ENCODE measurements at places on chromosomes 7 and 10. TPM values are rescaled to one million over a fixed set of nuclear protein-coding genes. Genes with fewer than 3 reads are reported as not detected.

DNA sequence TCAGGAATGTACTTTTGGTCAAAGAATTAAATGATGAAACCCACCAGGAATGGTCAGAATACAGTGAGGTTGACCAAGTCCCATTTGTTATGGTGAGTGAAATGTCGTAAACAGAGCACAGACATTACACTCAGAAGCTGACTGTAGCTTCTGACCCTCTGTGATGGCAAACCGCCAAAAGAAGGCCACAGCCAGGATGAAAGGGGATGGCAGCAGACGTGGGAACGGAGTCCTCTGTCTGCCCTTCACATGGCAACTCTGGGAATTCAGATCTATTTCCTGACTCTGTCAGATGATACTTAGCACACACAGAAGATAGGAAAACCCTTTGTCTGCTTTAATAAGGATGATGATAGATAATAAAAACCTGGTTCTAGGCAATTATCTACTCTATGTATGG lies 757.1 kb downstream of the SORCS3 start:
- no peak for DNase-seq

DNA sequence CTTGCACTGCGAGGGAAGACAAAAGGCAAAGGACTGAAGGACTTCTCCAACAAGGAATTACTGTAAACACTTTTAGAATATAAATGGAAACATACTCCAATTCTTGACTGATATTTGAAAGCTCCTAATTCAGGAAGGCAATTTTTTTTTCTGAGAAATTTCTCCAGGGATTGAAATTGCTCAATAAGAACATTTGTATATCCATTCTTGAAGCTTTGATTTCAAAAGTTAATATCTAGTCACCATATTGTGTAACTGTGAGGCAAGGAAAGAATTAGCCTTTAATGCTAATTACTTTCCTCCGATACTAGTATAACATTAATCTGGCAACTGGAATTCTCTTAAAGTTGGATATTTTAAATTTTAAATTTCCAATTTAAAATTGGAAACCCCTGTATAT lies 188.4 kb upstream of the COL1A2 start:
- no peak for DNase-seq

- DNase-seq: no peak
These were observed 2.0 kb downstream of the ANKRD2 start for GRCh38 chr10:97574374-97575126.

DNA sequence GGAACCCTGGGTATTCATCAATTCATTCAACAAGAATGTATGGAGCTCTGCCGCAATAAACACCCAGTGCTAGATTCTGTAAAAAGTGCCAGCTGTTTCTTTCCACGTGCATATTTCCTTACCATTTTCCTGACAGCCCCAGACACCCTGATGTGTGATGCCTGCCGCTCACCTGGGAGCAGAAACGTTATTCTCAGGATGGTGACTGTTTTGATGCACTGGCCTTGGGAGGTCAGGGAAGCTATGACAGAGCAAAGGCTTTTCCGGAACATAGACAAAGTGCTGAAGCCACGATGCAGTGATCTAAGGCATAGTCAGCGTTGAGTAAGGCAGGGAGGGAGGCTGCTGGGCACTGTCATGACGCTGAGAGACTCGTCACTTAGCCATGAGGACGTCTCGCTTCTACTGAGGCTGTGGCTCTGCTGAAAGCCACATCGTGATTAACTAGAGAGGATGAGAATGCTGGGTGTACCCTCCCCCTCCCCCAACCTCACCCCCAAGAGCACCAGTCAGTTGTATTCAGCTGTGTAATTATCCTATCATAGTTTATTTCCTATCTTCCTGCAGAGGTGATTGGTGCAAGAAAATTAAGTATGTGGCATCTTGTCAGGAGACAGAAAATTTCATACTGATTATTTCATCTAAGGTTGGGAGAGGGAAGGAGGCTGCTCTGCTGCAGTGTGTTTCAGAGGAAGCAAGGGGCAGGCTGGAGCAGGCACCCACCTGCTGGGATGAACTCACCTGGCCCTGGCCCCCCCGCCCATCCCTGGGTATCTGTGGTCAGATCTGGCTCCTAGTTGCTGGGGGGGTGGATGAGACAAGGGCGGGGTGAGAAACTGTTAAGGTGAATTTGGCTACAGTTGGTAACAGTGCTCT lies 48.8 kb upstream of the SMNDC1 start:
- peak; percentile 37 for DNase-seq

GRCh38 chr7:130941322-130942210 lies 207.6 kb upstream of the KLF14 start:
- DNase-seq: no peak

DNA sequence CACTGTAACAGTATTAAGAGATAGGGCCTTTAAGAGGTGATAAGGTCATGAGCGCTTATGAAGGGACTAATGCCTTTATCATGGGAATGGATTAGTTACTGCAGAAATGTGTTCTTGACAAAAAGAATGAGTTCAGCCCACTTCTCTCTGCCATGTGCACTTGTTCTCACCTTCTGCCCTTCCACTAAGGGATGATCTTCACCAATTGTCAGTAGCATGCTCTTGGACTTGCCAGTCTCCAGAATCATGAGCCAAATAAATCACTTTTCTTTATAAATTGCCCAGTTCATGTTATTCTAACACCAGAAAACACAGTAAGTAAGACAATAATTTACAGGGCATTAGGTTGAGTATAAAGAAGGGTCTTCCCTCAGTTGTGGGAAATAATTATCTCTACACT lies 189.1 kb downstream of the CRPPA start:
- DNase-seq: no peak

- DNase-seq: no peak
These were observed 94.1 kb downstream of the PFKFB3 start for GRCh38 chr10:6296828-6297251.

DNA sequence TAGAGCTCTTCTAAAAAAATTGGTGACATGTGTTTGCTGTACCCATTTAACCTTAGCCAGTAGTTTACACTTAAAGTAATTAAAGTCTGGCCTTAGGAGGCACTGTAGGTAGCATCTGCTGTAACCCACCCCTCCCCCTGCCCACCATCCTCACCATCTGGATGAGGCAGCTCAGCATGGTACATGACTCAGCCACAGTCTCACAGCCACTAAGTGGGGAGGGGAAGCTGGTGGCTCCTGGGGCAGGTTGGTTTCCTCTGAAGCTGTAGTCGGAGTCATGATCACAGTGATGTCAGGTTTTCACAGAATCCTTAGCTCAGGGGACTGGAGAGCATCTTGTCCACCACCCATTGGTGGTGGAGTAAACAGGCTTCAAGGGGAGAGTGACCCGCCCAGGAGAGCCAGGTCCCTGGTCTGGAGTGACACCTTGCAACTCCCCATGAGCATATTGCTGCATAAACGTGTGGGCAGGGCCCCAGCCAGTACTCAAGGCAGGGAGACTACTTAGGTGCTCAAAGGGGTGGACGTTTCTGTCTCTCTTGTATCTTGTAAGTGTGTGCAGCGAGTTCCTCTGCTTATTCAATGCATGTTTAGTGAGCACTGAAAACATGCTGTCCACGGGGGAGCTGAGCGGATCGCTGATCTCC lies 125.9 kb downstream of the GRK5 start:
- peak; percentile 28 for DNase-seq

DNA sequence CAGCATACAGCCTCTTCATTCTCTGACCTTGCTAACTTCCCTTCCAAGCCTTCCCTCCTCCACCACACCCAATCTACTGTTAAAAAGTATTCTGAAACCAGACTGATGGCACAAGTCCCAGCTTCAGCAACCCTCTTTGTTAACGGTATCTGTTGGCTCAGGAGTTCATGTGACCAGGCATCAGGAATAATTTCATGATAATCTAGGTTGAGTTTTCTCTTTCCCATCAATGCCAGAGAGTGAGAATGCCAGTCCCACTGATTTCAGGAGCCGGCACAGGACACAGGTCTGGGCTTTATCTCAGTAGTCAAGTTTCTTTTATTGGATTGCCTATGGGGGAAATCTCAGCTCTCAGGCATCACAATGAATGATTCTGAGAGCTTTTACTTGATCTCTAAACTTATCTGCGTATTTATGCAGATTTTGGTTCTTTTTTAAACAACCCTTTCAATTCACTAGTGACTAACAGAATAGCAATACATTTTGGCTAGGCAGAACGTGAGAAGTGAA lies 231.0 kb upstream of the LYZL1 start:
- DNase-seq: no peak

Gene AKR1D1
- total RNA-seq: not detected

GRCh38 chr10:130772676-130773075 lies 538.8 kb downstream of the TCERG1L start:
- DNase-seq: no peak

Gene GARIN1A
- total RNA-seq: 0.73 TPM

Gene PLEKHS1
- 0.05 TPM for total RNA-seq

- DNase-seq: no peak
These were observed 2.9 kb upstream of the PFKP start for GRCh38 chr10:3064423-3064822.

DNA sequence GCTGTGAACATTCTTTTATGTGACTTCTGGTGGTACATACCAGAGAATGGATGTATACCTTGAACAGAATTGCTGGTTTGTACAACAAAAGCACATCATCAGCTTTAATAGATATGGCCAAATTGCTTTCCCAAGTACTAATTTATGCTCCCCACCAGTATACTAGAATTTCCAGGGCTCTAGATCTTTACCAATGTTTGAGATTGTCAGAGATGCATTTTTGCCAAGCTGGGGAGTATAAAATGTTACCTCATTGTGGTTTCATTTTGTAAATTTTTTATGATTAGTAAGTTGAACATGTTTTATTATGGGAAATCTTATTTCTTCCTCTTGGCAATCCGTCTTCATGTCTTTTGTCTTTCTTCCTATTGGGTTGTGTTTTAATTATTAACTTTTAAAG lies 179.9 kb upstream of the TMEM106B start:
- DNase-seq: no peak

- no peak for DNase-seq
These were observed 588.6 kb upstream of the FOXK1 start for GRCh38 chr7:4093483-4093882.

GRCh38 chr7:11833431-11833830 lies 1.4 kb upstream of the THSD7A start:
- no peak for DNase-seq

DNA sequence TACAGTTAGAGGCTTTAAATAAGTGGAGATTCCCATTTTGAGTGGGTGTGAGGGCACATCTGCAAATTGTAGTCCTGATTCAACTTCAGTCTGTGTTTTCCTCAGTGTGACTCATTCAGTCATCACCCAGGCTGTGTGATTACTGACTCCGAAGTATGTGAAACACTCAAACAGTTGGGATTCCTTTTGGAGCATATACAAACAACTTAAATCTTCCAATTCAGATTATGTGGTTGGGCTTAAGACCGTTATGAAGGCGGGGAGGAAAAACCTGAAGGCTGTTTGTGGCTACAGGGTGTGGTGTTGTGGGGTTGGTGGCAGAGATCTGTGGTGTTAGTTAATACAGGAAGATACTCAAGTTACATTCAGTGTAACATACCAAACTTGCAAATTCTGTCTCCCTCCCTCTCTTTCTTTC lies 259.7 kb upstream of the FERD3L start:
- DNase-seq: no peak

DNA sequence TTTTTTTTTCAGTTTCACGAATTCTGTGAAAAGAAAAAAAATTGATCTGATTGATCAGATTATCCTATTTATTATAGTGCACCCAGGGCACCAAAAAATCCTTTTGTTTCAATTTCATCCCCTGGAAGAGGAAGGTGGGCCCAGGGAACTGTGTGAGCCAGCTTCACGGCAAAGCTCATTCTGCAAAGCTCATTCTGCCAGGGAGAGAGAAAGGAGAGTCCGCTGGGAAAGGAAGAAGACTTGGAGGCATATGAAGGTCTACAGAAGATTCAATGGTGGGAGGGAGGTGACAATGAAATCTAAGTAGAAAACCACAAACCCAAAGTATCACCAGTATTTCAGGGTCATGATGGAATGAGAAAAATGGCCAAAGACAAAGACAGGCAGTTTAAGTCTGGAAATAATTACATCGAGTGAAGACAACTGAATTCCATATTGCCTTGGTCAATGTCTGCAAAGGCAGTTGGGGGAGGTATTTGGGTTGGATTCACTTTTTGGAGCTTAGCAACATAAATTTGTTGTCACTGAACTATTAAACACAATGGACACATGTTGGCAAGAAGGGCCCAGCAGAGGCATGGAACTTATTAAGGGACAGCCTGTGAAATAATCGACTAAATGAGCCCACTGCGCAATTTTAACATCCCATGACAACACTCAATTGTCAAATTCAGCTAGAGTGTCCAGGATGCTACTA lies 587.8 kb upstream of the MKI67 start:
- DNase-seq: no peak

DNA sequence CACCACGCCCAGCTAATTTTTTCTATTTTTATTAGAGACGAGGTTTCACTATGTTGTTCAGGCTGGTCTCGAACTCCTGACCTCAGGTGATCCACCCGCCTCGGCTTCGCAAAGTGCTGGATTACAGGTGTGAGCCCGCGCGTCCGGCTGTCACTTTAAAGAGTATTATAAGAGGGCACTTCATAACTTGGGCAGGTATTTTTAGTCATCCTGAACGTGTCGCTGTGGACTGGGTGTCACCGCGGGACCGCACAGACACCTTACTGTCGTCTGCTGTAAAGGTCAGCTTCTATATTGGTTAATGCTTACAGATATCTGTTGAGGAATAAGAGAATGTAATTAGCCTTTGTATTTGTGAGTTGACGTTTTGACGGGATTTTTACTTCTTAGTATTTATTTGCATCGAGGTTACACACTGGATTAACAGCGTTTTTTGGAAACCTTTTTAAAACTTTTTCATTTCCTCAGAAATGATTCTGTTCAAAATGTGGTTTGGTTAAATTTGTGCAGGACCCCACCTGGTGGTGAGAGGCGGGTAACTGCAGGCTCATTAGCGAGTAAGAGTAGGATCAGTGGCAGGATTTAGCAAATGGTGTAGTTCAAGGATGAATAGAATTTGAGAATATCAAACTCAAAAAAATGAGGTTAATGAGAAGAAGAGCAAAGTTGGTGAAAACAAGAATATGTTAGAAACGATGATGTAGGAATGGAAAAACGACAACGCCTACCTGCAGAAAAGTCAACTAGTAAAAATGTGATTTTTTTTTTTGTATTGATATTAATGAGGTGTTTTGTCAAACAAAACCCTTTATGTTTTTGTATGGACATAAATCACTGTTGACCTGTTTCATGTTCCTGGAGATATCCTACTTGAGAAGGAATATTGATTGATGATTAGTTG lies 3.2 kb downstream of the DNAJB6 start:
- DNase-seq: peak; percentile 42

Gene TRPV5
- total RNA-seq: not detected

DNA sequence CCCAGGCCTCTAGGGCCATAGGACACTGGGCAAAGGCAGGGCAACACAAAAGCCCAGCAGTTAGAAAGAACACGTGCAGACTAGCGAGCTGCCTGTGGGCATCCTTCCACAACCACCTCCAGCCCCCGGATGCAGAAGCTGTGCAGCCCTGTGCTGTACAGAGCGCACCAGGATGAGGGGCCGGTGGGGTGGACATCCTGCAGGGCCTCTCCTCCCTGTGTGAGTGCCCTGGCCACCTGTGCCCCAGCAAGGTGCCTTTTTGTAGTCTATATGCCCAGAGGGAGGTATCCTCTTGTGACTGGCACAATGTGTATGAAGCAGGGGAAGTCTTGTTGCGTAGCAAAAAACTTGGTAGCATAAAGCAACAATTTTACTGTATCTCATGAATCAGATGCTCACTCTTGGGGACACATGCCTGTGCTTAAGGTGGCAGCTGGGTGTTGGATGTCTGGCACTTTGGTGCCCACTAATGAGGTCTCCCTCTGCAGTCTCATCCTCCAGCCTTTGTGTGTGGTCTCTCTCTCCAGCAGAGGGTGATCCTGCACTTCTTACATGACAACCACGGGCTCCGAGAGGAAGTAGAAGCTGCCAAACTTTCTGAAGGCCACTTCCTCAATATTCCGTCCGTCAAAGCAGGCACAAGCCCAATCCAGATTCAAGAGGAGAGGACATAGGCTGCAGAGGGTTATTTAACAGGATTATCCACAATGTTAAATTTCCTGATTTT lies 8.7 kb downstream of the NCAPG2 start:
- DNase-seq: no peak

Data from activated T-helper 1 cell treated with anti-CD3 and anti-CD28 coated beads, Interleukin-12 subunit alpha, Interleukin-12 subunit beta, Interleukin-2, Interleukin-4 antibody, amounts not matched to agents 30 ng/mL and 10 ng/mL and 1 ng/mL, durations not matched to agents 14 hours and 24 hours and 36 hours (primary cell).